ENCODE measurements at places on chromosomes 1 and 21.

- DNase-seq = no peak
These were observed 171.0 kb downstream of the PGBD5 start for GRCh38 chr1:230255116-230255515.

GRCh38 chr1:151720974-151721787 lies at the start of gene RIIAD1:
TSS of gene RIIAD1 (plus strand) at chr1:151721522. CDS start at chr1:151721537, 15 bp downstream.
- peak; percentile 32 for DNase-seq

DNA sequence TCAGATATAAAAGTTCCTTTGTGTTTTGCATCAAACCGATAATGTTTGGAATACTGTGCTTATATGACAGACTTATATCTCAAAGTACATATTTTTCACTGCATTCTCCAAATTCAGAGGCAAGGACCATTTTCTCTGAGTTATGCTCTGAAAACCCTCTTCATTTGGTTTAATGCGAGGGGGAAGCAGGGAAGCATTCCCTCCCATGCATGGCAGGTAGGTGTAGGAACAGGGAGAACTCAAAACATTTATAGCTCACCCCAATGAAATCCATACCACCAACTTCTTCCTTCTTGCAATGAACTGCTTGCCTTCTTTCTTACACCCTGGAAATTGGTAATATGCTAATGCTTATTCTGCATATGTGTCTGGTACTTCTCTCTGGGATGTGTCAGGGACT lies 10.7 kb upstream of the ERICH3 start:
- DNase-seq = no peak

- DNase-seq = no peak
These were observed 1.0 kb downstream of the DNAJB4 start for GRCh38 chr1:78005755-78006154.

GRCh38 chr1:71908871-71909390 lies 373.4 kb downstream of the NEGR1 start:
- no peak for DNase-seq

- no peak for DNase-seq
These were observed 27.1 kb upstream of the DISP1 start for GRCh38 chr1:222787729-222788128.

- DNase-seq = no peak
These were observed 122.2 kb upstream of the ADGRL4 start for GRCh38 chr1:79128722-79129121.

All from activated effector memory CD4-positive, alpha-beta T cell treated with Interleukin-2 at 50 U/mL for 16 hours (primary cell).